ENCODE measurements at places on chromosomes 2 and 18.

DNA sequence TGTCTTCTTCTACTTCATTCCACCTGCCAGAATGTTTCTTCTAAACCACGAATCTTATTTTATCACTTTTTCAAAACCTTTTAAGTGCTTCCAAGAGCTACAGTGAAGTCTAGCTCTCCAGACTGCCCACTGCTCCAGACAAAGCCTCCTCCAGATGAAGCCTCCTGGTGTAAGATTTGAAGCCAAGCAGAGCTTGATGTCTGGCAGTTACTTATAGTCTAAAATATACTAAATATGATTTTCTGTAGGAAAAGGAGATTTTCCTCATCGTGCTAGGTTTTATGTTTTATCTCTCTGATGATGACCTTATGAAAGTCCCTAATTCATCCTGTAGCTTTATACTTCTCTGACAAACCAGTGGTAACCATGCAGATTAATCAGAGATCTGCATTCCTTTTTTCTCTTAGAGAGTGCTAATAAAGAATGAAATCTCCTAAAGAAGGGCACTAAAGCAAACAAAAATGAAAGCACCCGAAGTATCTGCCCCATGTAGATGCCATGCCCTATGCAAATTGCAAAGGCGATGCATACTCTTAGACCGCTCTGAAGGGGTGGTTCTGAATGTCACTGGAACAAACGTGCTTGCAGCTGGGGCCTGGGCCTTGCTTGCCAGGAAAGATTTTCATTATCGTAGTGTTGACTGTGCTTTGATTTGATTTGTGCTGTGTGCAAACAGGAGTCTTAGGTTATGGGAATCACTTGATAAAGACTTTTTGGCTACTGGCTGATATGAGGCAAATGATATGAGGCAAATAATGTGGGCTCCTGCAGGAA is 314.2 kb downstream of the PID1 start:
- no peak for DNase-seq

DNA sequence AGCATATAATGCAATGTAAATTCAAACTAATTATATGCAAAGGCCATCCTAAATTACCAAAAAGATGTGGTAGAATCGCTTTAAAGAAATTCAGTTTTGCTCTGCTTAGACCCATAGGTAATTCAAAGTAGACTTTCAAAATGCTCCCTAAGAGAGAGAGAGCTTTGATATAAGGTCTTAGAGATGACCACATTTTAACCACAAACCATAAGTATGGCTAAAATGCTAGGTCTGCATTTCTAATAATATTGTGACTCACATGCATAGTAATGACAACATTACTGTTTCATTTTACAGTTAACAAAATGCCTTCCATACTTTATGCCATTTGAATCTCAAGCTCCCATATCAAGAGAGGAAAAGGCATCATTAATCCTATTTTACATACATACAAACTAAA is 144.5 kb downstream of the RAD51AP2 start:
- no peak for DNase-seq

GRCh38 chr18:61741881-61742454 is 150.8 kb downstream of the RNF152 start:
- no peak for DNase-seq

DNA sequence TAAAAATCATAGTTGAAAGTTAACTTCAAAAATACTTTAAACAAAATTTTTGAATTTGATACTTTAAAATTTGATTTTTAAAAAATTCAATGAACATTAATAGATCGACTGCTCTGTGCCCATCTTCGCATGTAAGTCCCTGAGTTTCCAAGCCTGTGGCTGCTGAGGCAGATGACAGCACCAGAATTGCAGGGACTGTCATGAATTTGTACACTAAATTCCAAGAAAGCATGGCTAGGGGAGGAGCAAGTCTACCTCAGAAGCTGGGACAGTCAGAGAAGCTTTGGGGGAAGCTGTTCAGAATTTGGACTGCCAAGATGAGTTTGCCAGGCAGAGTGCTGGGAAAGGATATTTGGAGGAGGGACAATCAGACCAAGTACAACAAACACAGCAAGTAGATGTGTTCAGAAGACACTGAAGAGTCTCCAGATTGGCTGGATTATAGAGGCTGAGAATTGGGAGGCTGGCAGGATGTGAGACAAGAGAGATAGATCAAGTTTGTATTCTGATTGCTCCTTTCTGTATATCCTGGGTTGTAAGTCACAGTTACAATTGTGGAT is 79.0 kb downstream of the ASXL3 start:
- no peak for DNase-seq

DNA sequence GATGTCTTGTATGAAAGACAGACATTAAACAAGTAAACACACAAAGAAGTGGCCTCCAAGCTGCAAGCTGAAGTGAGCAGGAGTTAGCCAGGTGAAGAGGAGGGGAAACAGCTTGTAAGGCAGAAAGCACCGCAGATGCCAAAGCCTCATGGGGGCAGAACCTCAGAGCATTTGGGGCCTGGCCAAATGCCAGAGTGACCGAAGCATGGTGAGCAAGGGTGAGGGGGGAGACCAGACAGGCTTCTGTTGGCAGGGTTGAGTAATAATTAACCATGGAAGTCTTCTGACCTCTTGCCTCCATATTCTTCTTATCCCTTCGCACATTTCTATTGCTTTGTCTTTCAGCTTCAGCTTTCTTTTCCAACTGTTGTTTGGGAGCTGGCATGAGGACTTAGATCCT is 5.6 kb downstream of the QPCT start:
- DNase-seq, result no peak

GRCh38 chr2:137776697-137777096 is 187.6 kb upstream of the HNMT start:
- DNase-seq, result no peak

GRCh38 chr2:238493880-238494572 is 67.3 kb downstream of the ASB1 start:
- no peak for DNase-seq

DNA sequence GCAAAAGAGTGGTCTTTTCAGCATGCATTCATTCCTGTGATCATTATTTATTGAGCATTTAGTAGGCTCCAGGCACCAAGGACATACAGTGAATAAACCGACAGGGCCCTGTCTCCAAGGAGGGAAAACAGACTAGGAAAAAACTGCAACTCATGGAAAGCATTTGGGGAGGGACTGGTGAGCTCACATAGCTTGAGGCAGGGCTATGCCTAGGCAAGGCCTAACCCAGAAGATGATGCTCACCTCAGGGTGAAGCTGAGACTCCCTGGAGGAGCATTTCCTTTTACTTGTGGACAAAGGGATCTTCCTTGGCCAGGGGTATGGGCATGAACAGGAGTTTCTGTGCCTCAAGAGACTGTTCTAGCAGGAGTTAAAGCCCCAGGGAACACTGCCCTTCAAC is 3.9 kb downstream of the CXCR1 start:
- DNase-seq, result no peak

DNA sequence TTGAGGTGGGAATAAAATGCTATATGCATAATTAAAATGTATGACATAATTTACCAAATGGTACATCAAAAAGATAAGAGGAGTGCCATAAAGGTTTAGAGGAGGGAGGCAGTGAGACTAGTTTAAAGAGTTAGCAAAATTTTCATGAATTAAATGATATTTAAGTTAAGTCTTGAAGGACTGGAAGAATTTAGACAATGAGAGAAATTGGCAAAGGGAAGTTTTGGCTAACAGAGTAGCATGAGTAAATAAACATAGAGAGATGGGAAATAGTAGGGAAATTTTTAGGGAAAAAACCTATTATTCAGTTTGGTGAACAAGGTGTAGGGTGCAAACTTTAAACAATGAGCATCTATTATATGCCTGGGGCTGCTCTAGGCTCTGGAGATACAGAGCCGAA is 68.8 kb downstream of the CAVIN2 start:
- no peak for DNase-seq

DNA sequence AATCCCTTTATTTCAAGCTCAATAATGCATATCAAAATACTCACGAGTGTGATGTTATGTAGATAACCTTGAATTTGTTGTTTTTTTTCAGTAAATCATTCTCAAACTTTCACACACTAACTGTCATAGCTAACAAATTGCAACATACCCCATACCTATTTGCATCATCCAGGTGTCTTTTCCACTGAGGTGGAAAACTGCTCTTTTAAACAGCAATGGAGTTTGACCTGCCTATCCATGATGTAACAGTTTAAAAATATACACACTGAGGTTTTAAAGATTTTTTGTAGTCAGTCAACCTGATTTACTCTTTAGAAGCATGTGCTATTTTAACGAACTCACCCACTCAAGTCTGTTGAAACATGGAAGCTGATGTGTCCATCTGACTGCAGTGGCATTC is 298.7 kb downstream of the RND3 start:
- DNase-seq, result no peak

DNA sequence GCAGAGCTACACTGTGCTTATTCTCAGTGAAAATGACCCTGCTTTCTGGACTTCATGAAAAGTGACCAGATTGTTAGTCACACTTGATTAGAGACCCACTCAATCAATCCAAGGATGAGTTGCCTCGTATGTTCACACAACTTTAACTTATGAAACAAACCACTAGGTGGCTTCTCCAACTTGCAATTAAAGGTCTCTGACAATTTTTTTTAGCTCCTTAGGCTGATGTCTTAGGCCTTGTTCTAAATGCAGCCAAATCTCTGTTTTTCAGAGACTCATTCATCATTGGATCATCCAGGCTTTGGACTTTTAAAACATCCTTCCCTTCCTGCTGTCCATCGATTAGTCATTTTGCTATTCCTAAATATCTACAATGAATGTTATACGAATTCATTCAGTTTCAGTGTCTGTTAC is 63.4 kb downstream of the MREG start:
- no peak for DNase-seq

GRCh38 chr18:1045658-1046057 is 141.0 kb downstream of the ADCYAP1 start:
- DNase-seq, result no peak

DNA sequence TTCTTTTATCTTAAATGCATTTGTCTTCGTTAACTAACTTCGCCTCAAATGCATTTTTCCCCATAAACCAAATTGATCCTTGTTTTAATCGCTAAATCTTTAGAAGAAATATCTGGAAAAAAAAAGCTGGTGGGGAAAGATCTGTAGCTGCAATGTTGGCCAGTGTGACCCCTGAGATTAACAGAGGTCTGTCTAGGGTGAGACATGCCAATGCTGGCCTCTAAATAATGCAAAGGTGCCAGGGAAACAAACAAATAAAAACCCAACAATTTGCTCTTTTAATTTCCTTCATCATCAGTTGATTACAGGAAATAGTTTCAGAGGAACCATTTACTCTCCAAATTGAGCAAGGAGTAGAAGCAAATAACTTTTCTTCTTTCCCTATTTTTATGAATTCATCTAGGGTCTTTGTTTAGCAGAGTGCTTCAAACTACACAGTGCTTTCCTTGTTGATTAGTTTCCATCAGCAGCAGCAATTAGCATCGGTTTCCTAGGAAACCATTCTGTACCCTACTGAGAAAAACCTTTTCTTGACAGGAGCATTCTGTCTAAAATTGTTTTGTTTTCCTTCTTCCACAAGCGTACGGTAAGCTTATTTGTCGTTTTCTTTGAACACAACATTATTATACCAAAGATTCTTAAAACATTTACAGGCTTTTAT is 100.5 kb upstream of the UNC80 start:
- no peak for DNase-seq

DNA sequence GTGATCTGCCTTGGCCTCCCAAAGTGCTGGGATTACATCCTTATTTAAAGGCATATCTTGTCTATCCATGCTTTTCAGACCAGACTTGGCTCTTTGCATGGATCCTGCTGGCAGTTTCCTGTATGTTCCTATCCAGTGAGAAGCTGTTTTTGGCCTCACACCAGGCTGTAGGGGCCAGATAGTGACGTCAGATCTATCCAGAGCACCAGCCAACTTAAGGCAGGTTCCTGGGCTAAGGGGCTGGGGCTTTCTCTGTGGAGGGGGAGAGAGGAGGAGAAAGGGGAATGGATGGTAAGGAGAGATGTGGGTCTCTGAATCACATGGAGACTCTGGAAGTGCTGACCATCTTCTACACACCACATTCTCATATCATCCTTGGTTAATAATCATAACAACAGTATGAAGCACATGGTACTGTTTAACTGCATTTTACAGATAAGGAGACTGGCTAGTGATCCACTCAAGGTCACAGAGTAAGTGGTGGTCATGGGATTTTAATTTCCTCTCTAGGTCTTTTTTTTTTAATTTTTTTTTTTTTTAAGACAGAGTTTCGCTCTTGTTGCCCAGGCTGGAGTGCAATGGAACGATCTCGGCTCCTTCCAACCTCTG is 2.0 kb upstream of the FAM117B start:
- DNase-seq, result no peak

DNA sequence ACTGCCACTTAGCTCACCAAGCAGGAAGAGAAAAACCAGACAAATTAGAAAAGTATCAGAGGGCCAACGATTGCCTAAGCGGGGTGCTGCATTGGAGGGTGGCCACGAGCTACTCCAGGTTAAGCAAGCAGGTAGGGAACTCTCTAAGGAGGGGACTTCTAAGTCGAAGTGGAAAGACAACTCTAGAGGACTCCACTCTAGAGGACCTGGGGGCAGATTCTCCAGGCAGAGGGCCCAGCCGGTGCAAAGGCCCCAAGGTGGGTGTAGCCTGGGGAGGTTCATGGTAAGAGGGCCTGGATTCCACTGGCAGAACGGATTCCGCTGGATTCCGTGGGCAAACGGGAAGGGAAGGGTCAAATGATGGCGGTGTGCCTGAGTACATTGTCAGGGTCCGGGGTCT is 12.7 kb downstream of the FBLN7 start:
- no peak for DNase-seq

GRCh38 chr18:75679331-75679730 is 251.8 kb upstream of the SMIM21 start:
- DNase-seq, result no peak
